ENCODE measurements at places on chromosomes 5 and 9.

GRCh38 chr9:2849941-2850340, 6.0 kb upstream of the PUM3 start:
- DNase-seq = no peak

- DNase-seq = no peak
Measured at GRCh38 chr9:95504053-95504963, 12.5 kb downstream of the PTCH1 start.

DNA sequence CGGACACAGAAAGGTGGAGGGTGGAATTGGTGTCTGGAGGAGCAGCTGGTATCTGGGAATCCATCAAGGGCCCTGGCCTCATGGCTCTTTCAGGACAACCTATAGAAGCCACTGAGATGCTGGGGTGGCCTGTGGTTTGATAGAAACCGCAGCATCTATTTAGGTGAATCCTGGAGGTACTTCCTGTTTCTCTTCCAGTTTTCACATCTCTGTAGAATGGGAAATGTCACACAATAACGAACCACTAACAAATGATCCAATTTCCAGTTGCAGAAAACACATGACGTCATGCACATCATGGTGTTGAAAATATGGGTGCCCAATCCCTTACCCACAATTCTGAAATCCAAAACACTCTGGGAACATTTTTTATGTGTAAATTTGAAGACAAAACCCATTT, 52.2 kb downstream of the ROPN1L start:
- DNase-seq = no peak

DNA sequence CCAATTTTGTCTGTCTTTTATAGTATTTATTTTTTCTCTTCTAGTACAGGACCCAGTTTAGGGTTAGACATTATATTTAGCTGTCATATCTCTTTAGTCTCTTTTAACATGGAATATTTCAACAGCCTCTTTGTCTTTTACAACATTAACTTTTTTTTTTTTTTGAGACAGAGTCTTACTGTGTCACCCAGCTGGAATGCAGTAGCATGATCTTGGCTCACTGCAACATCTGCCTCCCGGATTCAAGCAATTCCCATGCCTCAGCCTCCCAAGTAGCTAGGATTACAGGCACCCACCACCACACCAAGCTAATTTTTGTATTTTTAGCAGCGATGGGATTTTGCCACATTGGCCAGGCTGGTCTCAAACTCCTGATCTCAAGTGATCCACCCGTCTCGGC, 90.1 kb downstream of the ADAMTS6 start:
- no peak for DNase-seq

DNA sequence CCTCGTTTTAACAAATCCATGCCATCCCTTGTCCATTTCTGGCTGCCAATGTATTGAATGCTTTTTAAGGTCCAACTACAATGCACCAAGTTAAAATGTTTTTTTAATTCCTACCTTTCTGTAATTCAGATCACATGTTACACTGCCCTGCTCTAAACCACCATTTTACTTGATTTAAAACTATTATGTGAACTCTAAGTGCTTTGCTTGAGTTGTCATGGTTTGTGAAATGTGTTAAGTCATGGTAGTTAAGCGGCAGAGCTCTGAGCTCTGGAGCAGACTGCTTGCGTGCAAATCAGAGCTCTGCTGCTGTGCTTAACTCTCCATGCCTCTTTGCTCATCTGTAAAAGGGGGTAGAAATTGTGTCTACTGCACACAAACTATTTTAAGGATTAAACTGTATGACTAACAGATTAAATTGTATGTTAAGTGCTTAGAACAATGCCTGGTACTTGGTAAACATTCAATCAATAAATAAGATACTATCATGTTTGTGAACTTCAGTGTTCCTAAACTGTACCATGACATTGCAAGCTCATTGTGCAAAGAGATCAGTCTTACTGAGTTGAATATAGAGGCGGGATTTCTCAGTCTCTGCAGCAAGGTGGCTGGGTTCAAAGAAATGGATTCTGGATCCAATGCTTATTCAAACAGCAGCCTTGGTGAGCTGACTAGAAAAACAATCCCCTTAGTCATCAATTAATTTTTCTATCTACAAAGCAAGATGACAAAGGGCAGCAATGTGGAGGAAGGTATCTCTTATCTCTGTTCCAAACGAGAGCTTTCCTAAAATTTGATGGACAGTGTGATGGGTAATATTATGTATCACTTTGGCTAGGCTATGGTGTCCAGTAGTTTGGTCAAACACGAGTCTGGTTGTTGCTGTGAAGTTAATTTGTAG, 16.1 kb upstream of the CMBL start:
- no peak for DNase-seq

- no peak for DNase-seq
Measured at GRCh38 chr9:111601237-111602018, 2.0 kb upstream of the PTGR1 start.

- no peak for DNase-seq
Measured at GRCh38 chr9:15357050-15357653, 50.1 kb upstream of the TTC39B start.

GRCh38 chr5:69454460-69455249, 37.9 kb upstream of the OCLN start:
- no peak for DNase-seq

DNA sequence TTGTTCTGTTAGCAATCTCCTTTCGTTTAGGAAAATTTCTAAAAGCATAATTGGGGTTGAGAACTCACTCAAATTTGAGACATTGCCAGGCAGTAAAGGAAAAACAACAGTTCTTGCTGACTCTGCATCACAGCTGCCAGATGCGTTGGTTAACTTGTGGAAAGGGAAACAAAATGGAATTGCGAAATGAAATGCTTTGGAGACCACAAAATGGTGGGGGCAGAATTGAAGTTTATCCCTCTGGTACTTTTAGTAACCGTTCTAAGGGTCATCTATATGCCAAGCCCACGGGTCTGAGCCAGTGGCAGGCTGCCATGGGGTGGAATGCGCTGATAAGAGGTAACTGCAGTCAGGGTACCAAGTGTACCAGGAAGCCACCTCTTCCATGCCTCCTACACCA, 28.6 kb upstream of the SELENOP start:
- no peak for DNase-seq

DNA sequence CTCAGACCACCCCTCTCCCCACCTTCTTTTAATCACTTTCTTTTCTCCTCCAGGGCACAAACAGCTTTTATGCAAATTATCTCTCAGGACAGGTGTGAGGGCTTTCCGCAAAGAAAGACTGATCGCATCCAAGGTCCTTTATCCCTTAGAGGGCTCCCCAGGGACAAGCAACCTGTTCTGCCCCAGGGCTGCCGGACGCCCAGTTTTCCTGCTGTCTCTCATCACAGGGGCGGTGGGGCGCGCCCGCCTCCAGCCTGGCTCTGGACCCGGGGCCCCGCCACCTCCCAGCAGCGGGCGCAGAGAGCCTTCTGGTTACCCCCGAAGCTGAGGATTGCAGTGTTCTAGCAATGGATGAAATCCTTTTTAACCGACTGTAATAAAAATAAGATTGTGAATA, 266.1 kb downstream of the CWC27 start:
- no peak for DNase-seq

DNA sequence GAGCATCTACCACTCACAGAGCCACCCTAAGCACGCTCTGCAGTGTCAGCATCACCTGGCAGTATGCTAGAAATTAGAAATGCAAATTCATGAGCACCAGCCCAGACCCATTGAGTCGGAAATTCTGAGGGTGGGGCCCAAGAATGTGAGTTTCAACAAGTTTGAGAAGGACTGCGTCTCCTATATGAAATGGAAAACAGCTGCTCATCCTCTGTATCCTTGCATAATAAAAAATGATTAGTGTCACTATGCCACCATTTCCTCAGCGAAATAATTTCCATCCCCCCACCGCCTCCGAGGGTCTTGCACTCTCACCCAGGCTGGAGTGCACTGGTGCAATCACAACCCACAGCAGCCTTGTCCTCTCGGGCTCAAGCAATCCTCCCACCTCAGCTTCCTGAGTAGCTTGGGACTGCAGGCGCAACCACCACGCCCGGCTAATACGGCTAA, 1.3 kb upstream of the IQGAP2 start:
- no peak for DNase-seq

DNA sequence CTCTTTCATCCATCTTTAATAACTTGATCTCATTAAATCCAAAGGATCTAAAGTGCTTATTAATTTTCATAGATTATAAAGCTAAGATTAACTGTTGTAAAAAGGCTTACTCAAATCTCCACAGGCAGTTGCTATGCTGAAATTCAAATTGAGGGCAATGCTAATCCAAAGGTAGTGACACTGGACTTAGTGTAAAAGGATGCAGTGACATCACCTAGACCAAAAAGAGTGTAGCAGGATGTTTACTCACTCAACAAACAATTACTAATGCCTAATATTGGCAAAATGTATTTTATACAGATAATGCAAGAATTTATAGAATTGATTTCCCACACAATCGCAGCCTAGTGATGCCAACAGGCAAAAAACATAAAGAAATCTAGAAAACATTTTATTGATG, 756.2 kb downstream of the CDH9 start:
- DNase-seq = no peak

DNA sequence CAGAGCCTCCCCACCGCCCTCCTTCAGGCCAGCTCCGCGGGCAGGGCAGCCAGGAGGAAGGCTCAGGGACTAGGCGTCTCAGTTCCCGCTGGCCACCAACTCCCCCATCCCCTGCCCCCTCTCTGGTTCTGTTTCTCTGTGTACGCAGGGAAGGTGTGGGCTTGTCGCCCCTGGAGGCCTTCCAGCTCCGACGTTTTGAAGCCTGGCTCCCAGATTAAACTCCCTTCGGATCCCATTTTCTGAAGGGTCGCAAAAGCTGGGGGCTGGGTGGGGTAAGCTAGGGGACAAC, 346 bp downstream of the ATOX1 start:
- no peak for DNase-seq

- no peak for DNase-seq
Measured at GRCh38 chr9:116937361-116937760, 250.3 kb downstream of the TRIM32 start.

- no peak for DNase-seq
Measured at GRCh38 chr5:135231289-135231688, 167.7 kb downstream of the MACROH2A1 start.

- DNase-seq = no peak
Measured at GRCh38 chr5:53318303-53318702, 162.1 kb upstream of the FST start.

DNA sequence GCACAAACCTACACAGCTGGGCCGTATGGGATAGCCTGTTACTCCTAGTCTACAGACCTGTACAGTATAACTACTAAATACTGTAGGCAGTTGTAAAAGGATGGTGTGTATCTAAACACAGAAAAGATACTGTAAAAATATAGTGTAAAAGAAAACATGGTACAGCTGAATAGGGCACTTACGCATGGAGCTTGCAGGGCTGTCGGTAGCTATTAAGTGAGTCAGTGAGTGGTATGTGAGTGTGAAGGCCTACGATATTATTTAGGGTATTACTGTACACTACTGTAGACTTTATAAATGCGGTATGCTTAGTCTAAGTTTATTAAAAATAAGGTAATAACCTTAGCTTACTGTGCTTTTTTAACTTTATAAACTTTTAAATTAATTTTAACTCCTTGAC, 1.2 kb downstream of the ZCCHC9 start:
- DNase-seq = no peak

DNA sequence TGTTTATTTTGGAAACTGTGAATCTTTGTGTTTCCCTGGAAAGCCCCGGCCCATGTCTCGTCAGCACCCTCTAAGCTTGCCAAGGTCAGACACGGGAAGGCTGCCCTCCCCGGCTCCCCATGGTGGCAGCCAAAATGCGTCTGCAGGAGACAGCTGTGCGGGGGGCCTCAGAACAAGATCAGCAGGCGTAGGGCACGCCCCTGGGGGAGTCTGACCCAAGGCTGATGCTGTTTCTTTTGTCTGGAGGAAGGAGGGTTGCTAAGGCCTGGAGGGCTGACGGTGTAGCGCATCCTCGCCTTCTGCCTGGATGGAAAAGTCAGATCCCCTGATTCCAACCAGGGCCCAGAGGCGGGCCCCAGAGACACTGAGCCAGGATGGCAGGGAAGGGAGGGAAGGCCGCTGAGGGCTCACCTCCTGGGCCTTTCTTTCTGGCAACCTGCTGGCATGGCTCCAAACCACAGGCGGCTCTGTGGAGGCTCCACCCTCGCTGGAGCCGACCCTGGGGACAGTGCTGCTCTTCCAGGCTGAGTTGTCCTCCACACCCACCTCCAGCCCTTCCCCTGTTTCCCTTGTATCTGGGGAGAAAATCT, 57.2 kb downstream of the OLFM1 start:
- no peak for DNase-seq

- DNase-seq = no peak
Measured at GRCh38 chr9:93083592-93084470, 12.2 kb upstream of the CARD19 start.

DNA sequence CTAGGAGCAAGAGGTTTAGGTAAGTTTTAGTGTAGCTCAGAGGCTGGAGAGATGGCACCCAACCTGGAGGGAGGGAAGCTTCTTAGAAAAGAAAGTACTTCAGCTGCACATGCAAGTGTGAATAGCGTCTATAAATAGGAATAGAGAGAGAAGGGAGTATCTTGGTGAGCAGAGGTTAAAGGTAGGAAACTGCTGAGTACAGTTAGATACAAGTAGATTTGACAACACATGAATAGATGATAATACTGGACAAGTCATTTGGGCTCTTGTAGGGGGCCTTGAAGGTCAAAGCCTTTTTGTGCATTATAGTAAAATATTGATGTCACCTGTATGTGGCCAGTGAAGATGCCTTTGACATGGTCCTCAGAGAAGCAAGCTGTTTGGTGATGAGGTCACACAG, 34.2 kb downstream of the ANP32B start:
- no peak for DNase-seq

DNA sequence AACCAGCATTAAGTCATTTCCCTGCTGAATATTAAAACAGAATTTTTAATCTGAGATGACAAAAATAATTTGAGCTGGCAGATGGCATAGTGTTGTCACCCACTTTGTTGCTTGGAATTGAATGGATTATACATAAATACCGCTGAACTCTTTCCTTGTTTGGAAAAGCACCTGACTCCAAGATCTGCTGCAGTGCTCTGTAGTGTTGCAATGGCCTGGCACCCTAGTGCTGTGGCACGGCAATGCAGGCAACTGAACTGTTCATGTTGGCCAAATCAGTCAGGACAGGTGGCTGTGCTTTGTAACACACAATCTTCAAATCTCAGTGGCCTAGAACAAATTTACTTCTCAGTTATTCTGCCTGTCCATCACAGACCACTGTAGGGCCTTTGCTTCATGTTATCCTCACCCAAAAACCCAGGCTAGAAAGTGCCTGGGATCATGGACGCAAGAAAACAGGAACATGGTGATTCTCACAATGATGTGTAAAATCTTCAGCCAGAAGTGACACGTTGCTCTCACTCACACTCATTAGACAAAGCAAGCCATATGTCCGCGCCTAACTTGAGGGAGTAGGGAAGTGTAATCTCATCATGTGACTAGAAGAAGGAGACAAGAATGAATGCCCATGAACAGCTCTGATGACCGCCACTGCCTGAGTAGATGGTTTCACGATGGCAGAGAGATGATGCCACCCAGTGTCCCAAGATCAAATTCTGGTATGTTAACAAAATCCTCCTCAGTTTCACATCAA, 191.9 kb upstream of the PUM3 start:
- DNase-seq = no peak

GRCh38 chr9:36501727-36502126, 71.0 kb upstream of the MELK start:
- no peak for DNase-seq

GRCh38 chr5:143174714-143175398, 228.6 kb downstream of the NR3C1 start:
- no peak for DNase-seq
